Activated naive CD8-positive, alpha-beta T cell treated with anti-CD3 and anti-CD28 coated beads, Interleukin-2, amount 50 U/mL, for 24 hours (primary cell): ENCODE measurements at places on chromosomes 12 and 14.

- DNase-seq, result no peak
Measured at GRCh38 chr12:52929538-52929937, 19.4 kb upstream of the KRT18 start.

GRCh38 chr12:84919271-84919670 is 6.7 kb upstream of the SLC6A15 start:
- DNase-seq, result no peak

DNA sequence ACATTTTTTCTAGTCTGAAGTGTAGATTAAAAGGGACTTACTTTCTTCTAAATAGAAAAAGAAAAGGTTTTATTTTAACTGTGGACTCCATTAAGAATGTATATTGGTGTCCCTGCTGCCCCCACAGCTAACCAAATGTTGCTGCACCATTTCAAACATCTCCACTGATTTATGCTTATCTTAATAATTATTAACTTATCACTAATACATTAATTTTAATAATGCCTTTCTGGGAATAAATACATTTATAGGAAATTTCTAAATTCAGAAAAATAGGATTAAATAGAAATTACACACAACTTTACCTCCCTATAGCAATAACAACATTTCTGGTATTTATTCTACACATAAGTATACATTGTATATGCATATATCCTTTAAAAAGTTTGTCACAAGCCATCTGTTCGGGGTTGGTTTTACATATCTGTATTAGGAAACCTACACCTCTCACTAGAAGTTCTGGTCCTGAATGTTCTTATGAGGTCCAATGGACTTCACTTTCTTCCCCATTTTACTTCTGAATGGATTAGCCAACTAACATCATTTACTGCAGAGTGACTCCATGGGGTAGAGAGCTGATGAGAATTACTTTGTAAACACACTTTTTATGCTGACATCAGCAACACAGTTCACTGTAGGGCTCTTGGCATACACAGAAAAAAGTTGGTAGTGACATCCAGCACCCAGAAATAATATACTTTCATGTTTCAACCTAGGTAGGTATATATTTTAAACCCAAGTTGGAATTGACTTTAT is 9.4 kb upstream of the SELPLG start:
- DNase-seq, result no peak

GRCh38 chr12:117466677-117467362 is 105.4 kb upstream of the NOS1 start:
- no peak for DNase-seq

DNA sequence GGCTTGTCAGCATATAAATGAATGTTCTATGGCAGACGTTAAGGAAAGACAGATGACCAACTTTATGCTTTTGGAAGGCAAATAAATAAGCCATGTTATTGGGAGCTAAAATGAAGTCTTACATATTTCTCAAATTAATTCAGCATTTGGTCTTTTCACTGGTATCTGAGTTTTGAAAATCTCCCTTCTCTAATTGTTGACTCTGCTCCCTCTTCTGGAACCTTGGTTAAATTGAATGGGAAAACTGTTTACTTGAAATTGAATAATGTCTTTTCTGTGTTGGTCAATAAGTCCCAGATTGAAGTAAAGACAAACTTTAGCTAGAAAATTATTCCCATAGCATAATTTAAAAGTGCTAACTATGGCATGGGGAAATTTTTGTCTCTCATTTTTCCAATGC is 38.7 kb downstream of the LGR5 start:
- no peak for DNase-seq

- DNase-seq, result no peak
Measured at GRCh38 chr12:93831374-93831773, 154.2 kb downstream of the CRADD start.

- DNase-seq, result no peak
Measured at GRCh38 chr12:123067654-123068053, 83.2 kb downstream of the PITPNM2 start.

DNA sequence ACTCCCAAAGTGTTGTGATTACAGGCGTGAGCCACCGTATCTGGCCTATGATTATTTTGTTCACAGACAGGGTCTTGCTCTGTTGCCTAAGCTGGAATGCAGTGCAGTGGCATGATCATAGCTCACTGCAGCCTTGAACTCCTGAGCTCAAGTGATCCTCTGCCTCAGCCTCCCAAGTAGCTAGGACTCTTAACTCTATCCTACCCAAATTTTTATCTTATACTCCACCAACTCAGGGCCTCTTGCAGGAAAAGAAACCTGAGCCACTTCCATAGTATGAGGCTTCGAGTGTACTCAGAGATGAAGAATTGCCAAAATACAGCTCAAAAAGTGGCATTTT is 828 bp downstream of the MMAB start:
- no peak for DNase-seq

DNA sequence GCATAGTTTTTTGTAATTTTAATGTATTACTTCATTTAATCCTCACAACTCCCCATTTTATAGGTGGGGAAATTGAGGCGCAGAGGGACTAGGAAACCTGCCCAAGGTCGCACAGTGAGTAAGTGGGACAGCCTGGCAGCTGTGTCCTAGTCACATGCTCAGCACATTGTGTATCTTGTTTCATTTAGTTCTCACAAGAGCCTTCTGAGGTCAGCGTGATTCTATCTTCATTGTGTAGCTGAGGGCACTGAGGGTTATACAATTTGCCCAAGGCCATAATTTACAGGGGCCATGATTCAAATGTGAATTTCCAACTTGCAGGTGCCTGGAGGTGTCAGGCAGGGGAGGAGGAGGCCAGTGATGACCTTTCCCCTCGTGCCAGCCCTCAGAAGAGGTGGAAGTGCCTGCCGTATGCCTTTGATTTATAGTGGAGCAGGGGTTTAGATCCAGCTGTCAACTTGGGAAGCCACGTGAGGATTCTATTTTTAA is 30.3 kb upstream of the SMOC1 start:
- DNase-seq, result no peak

DNA sequence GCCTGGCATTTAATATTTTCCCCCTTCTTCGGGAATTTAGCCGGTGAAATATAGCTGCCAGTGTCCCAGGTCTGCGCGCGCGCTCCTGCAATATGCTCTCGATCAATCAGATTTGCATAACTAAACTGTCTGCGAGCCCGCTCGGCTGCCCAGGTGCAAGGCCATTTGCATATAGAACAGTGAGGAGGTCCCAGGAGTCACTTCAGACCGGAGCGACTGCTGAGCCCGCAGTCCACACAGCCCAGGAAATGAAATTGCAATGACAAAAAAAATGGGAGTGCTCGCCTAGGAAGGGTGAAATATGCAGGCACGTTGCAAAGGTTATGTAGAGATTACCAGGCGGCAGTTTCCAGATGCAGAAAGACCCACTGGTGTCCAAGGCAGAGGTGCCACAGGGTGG is 228.5 kb downstream of the VRK1 start:
- DNase-seq, result no peak
